RWPE1 (cell line): ENCODE measurements at places on chromosomes 7 and 10.

DNA sequence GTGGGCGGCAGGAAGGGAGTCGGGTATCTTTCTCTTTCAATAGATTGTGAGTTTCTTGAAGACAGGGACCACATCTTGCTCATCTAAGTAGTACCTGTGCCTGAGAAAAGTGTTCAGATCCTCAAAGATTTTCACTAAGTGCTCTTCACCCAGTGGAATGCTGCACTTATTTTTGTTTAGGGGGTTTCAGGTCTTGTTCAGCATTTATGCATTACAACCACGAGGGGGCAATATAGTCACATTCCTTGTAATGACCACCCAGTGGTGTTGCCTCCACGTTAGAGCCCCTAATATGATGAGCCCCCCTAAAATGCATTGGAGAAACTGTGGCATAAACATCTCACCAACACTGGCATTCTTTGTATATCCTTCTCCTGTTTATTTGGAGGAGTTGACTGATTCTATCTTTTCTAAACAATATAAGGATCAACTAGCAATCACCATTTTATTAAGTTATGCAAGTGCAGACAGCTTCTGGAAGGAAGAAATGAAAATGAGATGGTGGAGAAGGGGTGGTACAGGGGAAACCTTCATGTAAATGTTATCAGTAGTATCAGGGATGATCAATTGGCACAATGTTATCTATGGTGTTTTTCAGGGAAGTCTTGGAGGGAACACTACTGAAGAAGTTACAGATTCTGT, 3.1 kb upstream of the PAPSS2 start:
- DNase-seq = peak; percentile 69

DNA sequence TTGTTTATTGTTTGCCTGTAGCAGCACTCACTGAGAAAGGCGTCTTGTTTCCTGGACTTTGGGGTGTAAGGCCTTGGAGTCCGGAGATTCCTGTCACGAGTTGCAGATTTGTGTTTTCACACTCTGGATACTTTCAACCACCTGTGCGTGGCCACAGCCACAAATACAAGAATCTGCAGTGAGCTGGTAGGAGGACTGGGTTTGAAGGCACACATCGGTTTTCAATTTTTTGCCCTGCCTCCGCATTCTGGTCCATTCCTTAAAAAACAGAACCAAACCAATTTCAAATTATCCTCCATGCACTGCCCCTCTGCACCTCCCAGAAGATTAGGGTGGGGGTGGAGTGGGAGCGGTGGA, 619 bp downstream of the EXOC4 start:
- no peak for DNase-seq

- DNase-seq = peak; percentile 68
Measured at GRCh38 chr7:73717991-73718405, 1.5 kb downstream of the STX1A start.

DNA sequence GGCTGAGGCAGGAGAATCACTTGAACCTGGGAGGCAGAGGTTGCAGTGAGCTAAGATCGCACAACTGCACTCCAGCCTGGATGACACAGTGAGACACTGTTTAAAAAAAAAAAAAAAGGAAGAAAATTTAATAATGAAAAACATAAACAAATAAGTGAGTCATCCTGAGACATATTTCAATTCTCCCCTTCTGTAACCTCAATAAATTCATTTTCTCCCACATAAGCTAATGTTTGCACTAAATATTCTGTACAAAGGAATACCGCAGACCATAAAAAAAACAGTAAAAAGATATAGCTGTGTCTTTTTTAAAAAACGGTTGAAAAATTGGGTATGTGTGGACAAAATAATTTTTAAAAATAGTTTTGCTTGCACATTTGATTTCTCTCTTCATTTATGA, 654.0 kb downstream of the KCNMA1 start:
- DNase-seq = no peak

GRCh38 chr7:153942036-153942435, 110.2 kb upstream of the DPP6 start:
- DNase-seq = no peak
